ENCODE measurements at places on chromosomes 12 and 14.

DNA sequence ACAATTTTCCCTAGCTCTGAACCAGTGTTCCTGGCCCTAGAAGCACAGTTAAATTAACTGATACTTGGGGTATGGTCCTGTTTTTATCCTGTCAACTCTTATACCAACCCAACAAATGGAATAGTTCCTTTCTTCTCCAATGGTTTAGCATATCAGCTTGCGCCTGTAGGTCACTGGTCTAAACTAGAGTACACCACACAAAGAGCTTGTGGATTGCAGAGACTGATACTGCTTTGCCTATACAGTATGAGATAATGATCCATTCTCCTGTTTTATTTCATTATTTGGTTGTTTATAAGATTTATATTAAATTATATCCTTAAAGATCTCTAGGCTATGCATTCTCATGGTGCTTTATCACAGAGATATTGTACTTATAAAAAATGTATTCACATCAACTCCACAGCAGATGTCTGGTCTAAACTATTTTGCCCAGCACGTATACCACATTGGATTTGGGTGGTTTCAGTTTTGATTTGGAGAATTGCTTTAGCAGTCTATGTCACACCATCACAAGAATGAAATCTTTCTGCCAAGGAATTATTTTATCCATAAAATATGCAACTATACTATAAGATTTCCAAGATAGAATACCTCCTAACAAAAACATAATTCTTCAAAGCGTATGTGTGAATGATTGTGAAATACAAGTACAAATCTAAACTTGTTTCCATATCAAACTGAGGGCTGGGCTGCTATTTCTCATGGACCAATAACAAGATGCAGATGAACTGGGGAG lies 142.1 kb downstream of the SLC16A7 start:
- DNase-seq, result no peak

DNA sequence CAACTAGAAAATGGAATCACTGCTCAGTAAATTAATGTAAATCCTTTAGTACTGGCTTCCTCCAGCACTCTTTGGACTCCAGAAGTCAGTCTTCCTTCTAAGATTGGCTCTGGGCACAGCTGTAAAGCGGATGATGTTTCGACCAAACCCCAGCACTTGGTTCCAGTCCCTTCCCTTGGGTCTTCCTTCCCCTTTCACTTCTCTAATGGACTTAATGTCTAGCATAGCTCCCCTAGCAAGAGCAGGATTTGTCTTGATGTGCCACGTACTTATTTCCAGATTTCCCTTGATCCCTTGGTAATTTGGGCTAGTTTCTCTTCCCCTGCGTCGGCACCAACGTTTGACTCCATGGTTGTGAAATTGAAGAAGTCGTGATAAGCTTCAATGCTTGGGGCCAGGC lies 28.3 kb downstream of the C12orf75 start:
- no peak for DNase-seq

- peak; percentile 92 for DNase-seq
Measured at GRCh38 chr14:54396493-54397335, at the start of gene CDKN3. Gene CDKN3, plus strand, starts transcription at chr14:54397007. Its CDS starts 62 bp downstream, at chr14:54397069.

GRCh38 chr12:42240131-42240750 lies 2.2 kb upstream of the YAF2 start:
- no peak for DNase-seq

- DNase-seq, result no peak
Measured at GRCh38 chr12:64991121-64991611, 129.9 kb downstream of the WIF1 start.

DNA sequence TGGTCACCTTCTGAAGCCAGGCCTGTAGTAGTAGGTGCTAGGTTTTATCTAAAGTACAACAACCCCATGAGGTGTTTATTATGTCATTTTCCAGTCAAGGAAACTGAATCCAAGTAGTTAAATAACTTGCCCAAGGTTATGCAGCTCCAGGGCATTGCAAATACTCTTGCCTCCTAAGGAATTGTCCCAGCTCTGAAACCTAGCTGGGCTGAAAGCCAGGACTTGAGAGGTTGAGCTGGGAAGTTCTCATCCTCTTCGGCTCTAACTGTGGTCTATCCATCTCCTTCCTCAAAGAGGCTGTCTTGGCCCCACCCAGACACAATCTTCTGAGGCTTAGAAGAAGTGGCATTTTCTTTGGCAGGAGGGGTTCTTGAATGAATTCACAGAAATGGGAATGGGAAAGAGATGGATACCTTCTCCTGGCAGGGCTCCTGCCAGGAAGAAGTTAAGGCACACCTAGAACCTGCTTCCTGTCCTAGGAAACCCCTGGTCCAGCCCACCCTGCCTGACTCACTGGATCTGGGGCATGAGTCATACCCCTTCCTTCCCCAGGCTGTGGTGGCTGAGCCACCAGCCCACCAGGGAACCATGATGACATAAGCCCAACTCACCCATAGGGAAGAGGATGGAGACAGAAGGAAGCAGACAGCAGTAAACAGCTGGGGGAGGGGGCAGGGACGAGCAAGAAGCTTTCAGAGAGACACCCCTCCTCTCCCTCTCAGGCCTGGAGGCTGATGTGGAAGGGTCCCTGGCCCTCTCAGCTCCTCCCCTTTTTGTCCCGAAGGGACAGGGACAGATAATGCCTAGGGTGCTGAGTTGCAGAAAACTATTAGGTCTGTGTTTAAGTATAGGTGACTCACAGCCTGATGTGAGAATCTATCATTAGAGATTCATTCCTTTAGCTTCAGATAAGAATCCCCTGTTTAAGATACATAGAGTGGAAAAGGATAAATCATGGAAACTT lies 2.1 kb upstream of the PLEK2 start:
- no peak for DNase-seq

GRCh38 chr14:72780751-72781150 lies 113.2 kb downstream of the DPF3 start:
- no peak for DNase-seq

DNA sequence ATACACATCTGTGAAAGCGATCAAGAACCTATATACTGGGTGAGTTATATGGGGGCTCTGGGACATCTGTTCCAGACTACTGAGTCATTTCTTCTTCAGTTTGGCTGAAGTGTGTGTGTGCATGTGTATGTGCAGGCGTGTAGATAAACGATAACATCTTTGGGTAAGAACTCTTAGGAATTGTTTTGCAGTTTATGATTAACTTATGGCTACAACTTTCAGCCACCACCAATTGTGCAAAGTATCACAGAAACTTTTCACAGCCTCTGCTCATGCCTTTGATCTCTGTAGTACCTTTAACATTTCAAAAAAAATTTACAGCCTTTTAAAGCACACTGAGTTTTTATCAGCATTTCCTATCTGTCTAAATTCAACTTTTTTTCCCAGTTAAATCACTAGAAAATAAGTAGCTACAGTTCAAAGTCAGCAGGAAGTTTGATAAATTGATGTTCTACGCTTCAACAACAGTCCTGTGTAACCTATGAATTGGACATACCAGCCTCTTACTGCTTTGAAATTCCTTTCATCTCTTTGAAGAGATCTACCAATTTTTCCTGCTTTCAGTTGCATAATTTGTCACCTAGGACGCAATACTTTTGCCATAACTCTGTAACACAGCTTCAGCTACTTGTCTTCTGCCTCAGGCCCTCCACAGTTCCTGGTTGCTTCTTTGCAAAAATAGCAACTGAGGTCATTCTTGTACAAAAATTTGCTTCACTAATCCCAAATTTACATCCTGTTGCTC lies 43.0 kb downstream of the PPM1H start:
- DNase-seq, result no peak
